ENCODE measurements at places on chromosomes 1 and 21.

DNA sequence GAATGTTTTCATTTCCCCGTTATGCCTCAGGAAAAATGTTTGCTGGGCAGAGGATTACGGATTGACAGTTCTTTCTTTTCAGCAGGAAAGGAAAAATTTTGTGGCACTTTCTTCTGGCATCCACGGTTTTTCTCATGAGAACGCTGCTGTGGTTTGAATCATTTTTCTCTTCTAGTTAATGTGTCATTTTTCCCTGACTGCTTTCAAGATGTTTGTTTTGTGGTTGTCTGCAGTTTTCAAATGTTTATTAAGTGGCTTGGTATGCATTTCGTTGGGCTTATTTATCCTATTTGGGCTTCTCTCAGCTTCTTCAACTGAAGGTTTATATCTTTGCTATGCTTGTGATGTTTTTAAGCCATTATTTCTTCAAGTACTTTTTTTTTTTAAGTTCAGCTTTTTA, 359.0 kb downstream of the RGS7 start:
- DNase-seq: no peak

DNA sequence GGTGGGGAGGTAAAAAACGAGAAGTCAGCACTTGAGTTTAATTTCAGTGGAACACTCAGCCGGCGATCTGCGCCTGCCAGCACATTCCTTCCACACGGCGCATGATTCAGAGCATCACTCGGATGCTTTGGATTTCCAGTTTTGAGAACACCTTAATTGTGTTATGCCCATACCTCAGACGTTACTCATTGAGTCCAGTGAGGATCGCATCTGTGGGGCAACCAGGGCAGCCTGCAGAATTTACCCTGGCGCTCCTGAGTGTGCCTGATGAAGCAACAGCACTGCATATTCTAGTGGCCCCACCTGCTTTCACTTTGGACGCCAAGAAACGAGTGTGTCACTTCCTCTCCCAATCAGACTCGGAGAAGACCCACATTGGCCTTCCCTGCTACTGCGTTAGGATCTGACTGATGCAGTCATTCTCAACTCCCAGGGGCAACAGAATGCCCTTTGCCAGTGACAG, 19.9 kb downstream of the FAM89A start:
- DNase-seq: no peak

- no peak for DNase-seq
These were observed 26.9 kb upstream of the CCN1 start for GRCh38 chr1:85553416-85554335.

- DNase-seq: no peak
These were observed 215.7 kb downstream of the ST6GALNAC3 start for GRCh38 chr1:76290271-76290670.

GRCh38 chr21:28783641-28784185, 209.0 kb downstream of the LTN1 start:
- DNase-seq: no peak

DNA sequence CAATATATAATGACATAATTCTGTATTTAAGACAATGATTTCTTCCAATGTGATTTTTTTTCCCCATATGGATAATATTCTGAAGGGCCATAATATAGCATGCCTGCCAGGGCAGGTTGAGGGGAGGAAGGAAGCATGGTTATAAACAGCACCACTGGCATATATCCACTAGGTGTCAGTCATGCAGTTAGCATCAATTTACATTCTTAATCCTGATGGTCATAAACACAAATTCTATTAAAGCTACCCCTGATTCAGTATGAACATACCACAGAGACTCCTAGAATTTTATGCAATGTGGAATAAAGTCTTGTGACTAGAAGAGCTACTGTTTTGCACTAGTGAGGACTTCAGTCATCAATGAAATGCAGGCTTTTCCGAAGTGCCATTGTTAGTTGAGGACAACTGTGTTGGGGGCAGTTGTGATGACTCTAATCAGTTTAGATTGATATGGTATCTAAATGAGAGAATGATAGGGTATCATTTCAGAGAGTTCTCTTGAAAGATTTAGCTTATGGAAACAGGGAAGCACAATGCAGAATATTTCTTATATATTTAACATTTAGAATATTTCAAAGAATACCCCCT, 342.7 kb upstream of the NR5A2 start:
- peak; percentile 71 for DNase-seq

- DNase-seq: no peak
These were observed 27.5 kb upstream of the RWDD3 start for GRCh38 chr1:95206514-95206913.

DNA sequence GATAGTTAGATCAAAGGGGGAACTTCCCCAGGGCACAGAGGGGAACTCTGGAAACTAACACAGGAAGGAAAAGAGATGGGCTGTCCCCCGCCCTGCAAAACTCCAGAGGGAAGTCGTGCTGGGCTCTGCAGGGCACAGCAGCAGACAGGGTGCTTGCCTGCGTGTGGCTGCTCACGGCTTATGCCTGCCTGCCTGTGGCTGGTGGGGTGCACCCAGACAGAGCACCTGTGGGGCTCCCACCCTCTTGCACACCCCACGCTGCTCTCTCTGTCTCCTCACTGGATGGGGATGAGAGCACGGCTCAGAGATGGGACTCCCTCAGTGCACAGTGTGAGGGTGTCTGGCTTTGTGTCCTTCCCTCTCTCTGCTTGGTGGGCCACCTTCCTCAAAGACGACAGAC, 13.5 kb upstream of the ETV3L start:
- DNase-seq: no peak

GRCh38 chr1:78322928-78323680, 167.7 kb upstream of the PTGFR start:
- DNase-seq: no peak

DNA sequence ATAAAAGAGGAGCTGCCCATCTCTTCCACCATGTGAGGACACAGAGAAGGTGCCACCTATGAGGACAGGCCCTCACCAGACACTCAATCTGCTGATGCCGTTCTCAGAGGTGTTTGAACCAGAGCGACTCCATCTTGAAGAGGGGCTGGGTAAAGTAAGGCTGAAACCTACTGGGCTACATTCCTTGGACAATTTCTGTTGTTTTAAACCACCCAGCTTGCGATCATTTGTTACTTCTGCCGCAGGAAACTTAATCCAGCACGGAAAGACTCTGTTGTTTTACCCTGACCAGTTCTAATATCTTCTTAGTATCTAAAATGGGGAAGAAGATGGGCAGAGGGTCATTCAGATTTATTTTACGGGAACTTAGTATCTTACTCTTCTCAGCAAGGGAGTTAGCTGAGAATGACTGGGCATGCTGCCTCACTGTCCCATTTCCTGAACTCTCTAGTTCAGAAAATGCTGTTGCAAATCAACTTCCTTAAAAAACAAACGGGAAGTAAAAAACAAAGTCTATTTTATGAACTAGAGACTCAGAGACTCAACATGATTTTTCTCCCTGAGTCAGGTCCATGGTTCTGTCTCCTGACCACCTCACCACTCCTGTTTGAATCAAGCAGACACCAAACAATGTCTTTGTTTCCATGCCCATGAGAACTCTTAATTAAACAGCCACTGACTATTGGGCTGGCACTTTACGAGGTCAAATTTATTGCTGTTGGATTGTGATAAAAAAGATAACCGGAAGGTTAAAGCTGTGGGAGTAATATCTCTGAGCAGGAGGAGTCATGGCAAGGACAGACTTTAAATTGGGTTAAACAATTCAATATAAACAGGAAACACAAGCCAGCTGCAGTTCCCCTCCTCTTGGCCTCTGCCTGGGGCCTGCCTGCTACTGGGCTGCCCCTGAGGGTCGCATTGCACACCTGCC, 23.8 kb upstream of the IFNAR1 start:
- peak; percentile 30 for DNase-seq

- DNase-seq: no peak
These were observed 11.9 kb downstream of the ETS2 start for GRCh38 chr21:38817371-38818324.

GRCh38 chr21:43347461-43348169, 79.3 kb downstream of the SIK1 start:
- no peak for DNase-seq

GRCh38 chr1:103859721-103860120, 110.0 kb downstream of the AMY1C start:
- no peak for DNase-seq

GRCh38 chr1:99580451-99580850, 65.5 kb upstream of the PALMD start:
- no peak for DNase-seq

DNA sequence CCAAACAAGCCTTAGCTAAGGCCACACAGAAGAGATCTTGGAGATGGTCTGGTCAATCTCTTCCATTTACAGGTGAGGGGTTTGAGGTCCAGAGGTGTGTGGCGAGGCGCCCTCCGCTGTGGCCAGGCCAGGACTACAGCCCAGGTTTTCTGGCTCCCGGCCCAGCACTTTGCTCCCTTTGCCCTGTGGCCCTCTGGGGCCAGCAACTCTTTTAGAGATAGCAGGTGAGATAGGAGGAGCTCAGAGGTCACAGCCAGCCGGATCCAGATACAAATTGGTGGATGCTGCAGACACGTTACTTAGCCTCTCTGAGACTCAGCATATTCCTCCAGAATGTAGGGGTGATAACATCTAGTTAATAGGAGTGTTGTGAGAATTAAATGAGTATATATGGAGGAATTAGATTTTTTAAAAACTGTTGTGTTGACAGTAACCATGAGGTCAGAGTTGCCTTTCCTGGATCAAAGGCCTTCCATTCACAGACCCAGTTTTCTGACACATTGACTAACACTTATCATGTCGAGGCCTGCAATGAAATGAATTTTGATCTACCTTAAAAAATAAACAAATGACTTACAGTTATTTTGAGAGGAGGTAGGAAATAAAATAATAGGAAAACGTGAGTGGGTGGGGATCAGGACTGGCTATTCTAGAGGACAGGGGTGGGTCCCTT, 16.6 kb downstream of the TEX35 start:
- no peak for DNase-seq

DNA sequence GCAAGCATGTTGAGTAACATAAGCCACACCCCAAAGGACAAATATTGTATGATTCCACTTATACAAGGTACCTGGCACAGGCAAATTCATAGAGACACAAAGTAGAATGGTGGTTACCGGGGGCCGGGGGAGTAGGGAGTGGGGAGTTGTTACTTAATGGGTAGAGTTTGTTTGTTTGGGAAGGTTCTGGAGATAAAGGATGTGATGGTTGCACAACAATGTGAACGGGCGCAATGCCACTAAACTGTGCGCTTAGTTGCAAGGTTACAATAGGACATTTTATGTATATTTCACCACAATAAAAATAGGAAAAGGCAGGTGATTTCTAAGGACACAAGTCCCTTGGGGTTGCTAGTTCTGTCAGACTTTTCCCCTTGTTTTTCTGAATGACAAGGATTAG, 516.6 kb downstream of the KIF26B start:
- no peak for DNase-seq

DNA sequence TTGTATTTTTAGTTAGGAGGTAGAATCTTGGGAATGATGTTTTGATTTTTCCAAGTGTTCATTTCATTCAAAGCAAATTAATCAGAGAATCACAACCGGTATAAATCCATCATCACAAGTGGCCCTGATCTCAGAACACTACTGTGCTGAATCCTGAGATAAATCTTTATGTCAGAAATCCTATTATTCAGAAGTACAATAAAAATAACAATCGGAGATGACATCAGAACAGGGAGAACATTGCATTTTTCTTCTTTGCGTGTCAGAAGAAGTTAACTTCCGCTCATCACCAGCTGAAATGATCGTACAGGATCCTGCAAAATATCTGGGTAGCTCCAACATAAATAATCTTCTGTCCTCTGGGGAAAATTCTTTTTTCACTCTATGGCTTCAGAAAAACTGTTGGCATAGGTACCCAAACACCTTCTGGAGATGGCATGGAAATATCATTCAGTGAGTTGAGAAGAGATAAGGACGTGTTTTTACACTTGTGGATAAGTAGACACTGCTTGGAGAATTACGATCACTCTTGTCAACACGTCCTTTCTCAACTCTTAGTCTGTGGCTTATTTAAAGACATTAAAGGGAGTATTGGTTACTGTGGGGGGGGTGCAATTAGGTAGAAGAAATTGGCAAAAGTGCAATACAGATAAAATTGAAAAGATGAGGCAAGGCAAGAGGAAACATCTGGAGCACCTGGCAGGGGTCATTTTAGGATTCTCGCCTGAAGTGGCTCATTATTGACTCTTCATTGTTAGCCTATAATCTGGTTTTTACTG, 46.9 kb upstream of the SMYD2 start:
- peak; percentile 99 for DNase-seq

DNA sequence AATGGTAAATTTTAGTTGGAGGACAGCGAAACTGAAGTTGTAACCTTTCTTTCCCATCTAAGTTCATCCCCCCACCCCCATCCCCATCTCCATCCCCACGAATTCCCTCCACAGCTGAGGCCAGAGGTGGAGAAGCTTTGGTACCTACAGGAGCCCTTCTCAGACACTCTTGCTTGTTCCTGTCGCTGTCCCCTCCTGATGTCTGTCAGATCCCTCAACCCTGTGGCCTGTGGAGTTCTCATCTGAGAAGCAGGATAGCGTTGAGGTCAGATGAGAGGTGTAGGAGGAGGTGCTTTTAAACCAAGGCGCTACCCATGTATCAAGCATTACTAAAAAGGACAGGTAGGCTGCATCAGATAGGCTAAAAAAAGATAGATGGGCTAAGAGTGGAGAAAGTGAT, 769 bp downstream of the NTPCR start:
- DNase-seq: no peak

GRCh38 chr1:201536558-201536957, 2.4 kb upstream of the NAV1 start:
- no peak for DNase-seq

GRCh38 chr21:36627242-36627641, 71.7 kb upstream of the SIM2 start:
- DNase-seq: no peak

Data from NCI-H1092 treated with DMSO at 0.1 percent for 48 hours (cell line).